ENCODE measurements at places on chromosomes 16 and 17. TPM values are rescaled to one million over a fixed set of nuclear protein-coding genes. Genes with fewer than 3 reads are reported as not detected.

The UBALD2 gene
- total RNA-seq, result 14.9 TPM

The CCL11 gene
- total RNA-seq, result not detected

The KRT9 gene
- not detected for total RNA-seq

The MEIOB gene
- total RNA-seq, result 0.14 TPM

The KRTAP3-1 gene
- not detected for total RNA-seq

The NUPR1 gene
- 0.65 TPM for total RNA-seq

The METTL2A gene
- total RNA-seq, result 28.9 TPM

The NPIPB9 gene
- 15.3 TPM for total RNA-seq

The CPHXL2 gene
- not detected for total RNA-seq

The CACNG1 gene
- total RNA-seq, result not detected

The KRTAP2-1 gene
- not detected for total RNA-seq

The GAS2L2 gene
- total RNA-seq, result not detected

The CD300H gene
- not detected for total RNA-seq

The PLA2G10 gene
- not detected for total RNA-seq

The UMOD gene
- not detected for total RNA-seq

The ZNF319 gene
- 6.2 TPM for total RNA-seq

The CTF1 gene
- total RNA-seq, result 0.13 TPM

The MYH3 gene
- total RNA-seq, result under 0.01 TPM

The CEP295NL gene
- 2.6 TPM for total RNA-seq
